ENCODE measurements at places on chromosomes 6 and 20. TPM values are rescaled to one million over a fixed set of nuclear protein-coding genes. Genes with fewer than 3 reads are reported as not detected.

- H3K36me3 ChIP-seq: no peaks in the 10 kb centered on the region
- H3K27ac ChIP-seq: no peak overlapping the region
- no peak overlapping the region for H3K4me3 ChIP-seq
- peaks cover 99% of the 10 kb centered on the region for H3K27me3 ChIP-seq
- DNase-seq: no peak
These were observed 9.8 kb upstream of the ZNF831 start for GRCh38 chr20:59153832-59154231.

The FABP7 gene
- total RNA-seq: not detected

GRCh38 chr20:5806457-5807263 lies 56.5 kb downstream of the SHLD1 start:
- H3K4me1 ChIP-seq: no peaks in the 10 kb centered on the region
- H3K27me3 ChIP-seq: no peaks in the 10 kb centered on the region
- no peak overlapping the region for H3K4me3 ChIP-seq
- no peak overlapping the region for H3K27ac ChIP-seq

DNA sequence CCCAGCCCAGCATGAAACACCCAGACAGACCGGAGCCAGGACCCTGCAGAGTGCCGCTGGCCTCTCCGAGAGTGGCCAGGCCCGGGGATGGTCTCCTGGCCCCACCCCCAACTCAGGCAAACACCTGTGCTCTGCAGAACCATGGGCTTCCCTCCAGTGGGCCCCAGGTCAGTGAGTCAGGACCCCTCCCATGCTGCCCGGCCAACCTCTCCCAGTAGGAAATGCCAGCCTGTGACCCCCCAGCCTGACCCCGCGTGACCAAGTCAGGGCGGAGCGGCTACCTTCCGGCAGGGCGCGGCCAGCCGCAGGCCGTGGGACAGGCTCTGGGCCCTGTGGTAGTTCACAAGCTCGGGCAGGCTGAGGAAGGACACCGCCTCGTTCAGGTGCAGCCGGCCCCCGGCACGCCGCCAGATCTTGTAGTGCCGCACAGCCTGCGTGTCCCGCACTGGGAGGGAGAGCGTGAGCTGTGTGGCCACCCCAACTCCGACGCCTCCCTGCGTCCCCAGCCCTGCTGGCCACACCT lies 3.2 kb downstream of the PTK6 start:
- H3K4me3 ChIP-seq: peak overlapping the region; percentile 66
- peak overlapping the region; percentile 63 for H3K27ac ChIP-seq
- no peaks in the 10 kb centered on the region for H3K27me3 ChIP-seq
- peaks cover 87% of the 10 kb centered on the region for H3K36me3 ChIP-seq
- H3K4me1 ChIP-seq: peaks cover 57% of the 10 kb centered on the region

GRCh38 chr6:158031381-158032353 lies 50.0 kb downstream of the SYNJ2 start:
- H3K36me3 ChIP-seq: peaks cover 39% of the 10 kb centered on the region
- peak; percentile 41 for DNase-seq
- H3K4me1 ChIP-seq: peaks cover 65% of the 10 kb centered on the region
- no peaks in the 10 kb centered on the region for H3K27me3 ChIP-seq
- H3K4me3 ChIP-seq: peak overlapping the region; percentile 41
- peak overlapping the region; percentile 59 for H3K27ac ChIP-seq

The CAP2 gene
- total RNA-seq: 15.7 TPM

The LIN28B gene
- total RNA-seq: not detected

The PAK5 gene
- 0.07 TPM for total RNA-seq

- no peak for DNase-seq
- no peak overlapping the region for H3K27ac ChIP-seq
- H3K4me1 ChIP-seq: peaks cover 19% of the 10 kb centered on the region
These were observed 1.2 kb upstream of the ZNF184 start for GRCh38 chr6:27474172-27474465.

DNA sequence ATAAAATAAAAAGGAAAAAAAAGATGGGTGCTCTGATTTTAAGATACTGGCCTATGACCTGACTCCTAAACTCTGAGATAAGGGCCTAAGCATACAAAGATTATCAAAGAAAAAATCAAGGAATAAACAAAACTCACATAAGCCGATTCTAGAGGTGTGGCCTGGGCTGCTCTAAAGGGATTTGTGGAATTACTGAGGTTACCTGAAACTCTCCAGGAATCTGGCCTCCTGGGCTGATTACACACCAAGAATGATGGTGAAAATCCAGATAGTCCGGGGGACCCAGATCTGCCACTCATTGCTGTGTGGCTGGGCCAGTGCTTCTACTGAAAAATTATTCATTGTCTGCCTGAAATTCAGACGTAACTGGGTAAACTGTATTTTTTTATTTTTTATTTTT lies 122.7 kb upstream of the RNF24 start:
- peaks cover 19% of the 10 kb centered on the region for H3K36me3 ChIP-seq
- H3K4me1 ChIP-seq: peaks cover 33% of the 10 kb centered on the region
- no peak for DNase-seq

The BHLHE23 gene
- not detected for total RNA-seq

DNA sequence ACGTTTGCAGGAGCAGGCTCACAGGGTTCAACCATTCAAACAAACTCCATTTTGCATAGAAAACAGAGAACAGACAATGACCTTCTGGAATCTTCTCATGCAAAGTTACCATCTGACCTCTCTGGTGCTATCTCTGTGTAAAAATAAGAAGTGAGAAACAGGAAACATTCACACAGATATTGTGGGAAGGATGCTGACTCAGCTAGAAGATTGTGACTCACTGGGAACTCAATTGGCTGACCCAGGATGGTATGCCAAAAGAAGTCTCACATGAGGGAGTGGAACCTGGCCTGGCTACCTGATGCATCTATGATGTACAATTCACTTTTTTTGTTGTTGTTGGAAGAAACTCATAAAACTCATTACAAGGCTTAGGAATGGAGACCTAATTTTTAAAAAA lies 61.1 kb upstream of the TBX18 start:
- no peaks in the 10 kb centered on the region for H3K36me3 ChIP-seq
- H3K4me3 ChIP-seq: no peak overlapping the region
- DNase-seq: no peak
- H3K27me3 ChIP-seq: peaks cover 43% of the 10 kb centered on the region
- no peaks in the 10 kb centered on the region for H3K4me1 ChIP-seq

The STMND1 gene
- total RNA-seq: 0.68 TPM

DNA sequence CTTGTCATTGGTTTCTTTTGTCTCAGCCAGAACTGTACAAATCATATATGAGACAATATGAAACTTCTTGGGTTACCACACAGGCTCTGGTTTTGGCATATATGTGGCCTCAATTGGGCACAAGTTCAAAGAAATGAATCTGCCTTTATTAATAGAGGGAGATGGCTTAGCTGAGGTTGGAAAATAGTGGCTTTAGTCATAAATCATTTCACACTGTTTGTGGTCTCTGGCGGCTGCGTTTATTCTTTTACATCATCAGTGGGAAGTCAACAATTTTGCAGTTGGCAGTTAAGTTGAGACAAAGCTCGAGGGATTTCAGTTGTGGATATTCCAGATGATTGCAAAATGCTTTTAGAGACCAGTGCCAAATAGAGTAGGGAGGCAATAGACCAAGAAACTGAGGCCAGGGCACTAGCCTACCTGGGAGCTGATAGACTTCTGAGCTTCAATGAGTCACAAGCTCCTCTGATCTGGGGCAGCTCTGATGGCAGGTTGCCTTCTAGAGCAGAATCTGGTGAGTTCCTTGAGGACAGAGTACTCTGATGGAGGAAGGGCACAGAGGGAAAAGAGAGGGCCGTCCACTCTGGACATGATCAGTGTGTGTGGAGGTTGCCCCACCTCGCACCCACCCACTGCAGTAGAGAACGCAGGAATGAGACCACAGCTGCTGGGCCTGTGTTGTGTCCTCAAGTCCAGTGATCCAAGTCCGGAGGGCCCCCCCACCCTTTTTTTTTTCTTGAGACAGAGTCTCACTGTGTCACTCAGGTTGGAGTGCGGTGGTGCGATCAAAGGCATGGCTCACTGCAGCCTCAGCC lies 73.5 kb downstream of the ARMC2 start:
- H3K27me3 ChIP-seq: peaks cover 22% of the 10 kb centered on the region
- no peak overlapping the region for H3K27ac ChIP-seq
- H3K4me1 ChIP-seq: no peaks in the 10 kb centered on the region
- H3K36me3 ChIP-seq: no peaks in the 10 kb centered on the region
- no peak for DNase-seq

All from Calu3 (cell line).